Activated naive CD4-positive, alpha-beta T cell (primary cell): ENCODE measurements at places on chromosomes 2 and 18.

- no peak for DNase-seq
Measured at GRCh38 chr18:36181898-36182506, 5.3 kb upstream of the MOCOS start.

- DNase-seq: no peak
Measured at GRCh38 chr2:9573840-9574239, 18.2 kb upstream of the ADAM17 start.

DNA sequence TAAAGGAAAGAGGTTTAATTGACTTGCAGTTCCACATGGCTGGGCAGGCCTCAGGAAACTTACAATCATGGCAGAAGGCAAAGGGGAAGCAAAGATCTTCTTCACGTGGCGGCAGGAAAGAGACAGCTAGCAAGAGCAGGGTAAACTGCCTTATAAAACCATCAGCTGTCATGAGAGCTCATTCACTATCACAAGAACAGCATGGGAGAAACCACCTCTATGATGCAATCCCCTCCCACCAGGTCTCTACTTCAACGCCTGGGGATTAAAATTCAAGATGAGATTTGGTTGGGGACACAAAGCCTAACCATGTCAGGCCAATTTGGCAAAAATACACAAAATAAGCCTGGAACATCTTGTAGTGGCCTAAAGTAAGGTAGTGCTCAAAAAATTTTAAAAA, 152.6 kb downstream of the COL6A3 start:
- DNase-seq: no peak

DNA sequence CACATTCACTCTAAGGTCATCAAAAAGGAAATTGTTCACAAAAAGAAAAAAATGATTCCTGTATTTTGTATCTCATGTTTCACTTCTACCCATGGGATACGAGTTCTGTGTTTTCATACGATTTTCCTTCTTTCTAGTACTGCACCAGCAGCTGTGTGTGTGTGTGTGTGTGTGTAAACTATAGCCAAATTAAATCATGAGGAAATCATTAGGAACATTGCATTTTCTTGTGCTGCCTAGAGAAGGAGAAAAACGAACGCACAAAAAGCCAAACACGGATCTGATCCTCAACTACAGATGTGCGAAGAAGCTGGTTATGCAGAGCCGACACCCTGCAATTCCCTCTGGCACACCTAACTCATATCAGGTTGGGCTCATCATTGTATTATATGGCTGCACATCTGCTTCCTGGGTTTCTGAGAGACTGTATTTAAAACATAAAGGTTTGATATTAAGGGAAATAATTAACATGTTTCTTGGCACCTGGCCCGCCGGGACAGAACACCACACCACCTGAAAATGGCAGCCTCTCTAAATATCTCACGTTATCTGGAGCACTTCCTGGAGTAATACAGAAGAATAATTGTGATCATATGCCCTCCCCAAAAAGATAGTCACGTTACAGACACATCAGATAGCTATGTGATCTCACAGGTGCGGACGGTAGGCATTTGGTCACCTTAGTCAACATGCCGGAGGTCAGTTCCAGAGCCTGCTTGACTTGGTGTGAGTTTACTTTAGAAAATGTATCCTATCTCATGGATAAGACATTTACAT, 586.3 kb upstream of the SALL3 start:
- no peak for DNase-seq

DNA sequence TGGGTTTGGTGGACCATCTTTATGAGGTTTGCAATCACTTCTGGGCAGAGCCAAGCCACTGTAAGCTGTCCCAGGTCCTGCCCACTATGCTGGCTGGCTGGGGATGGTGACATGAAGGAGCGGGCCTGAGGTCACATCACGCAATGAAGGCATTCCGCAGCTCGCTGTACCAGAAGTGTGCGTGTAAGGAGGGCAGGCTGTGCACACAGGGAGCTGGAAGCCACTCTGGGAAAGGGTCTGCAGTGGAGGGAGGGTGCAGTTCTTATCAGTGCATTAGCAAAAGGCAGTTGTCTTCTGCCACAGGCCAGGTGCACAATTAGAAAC, 16.7 kb upstream of the OTOS start:
- DNase-seq: no peak

DNA sequence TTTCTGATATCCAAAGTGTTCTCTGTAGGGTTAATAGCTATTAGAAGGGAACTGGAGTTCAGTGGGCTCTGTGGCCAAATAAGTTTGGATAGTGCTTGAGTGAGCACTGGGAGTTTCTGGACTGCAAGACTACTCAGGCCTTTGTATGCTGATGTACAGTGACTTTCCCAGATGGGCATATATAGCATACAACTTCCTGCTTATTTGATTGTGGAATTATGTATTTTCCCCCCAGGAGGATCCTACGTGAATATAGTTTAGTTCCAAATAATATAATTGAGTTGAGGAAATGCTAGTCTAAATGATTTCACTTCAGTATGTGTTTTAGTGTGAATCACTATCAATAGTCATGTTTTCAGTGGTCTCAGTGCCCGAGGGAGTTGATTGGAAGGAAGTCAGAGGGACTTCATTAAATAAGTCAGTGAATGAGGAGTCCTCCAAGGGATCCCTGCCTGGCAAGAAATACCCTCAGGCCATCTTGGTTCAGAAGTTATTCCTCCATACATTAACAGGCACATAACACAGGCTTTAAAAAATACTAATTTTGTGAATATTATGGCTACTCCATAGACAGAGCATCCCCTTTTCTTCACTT, 251.4 kb downstream of the PRKCE start:
- no peak for DNase-seq

GRCh38 chr18:27778925-27779324, 398.0 kb downstream of the CDH2 start:
- no peak for DNase-seq

DNA sequence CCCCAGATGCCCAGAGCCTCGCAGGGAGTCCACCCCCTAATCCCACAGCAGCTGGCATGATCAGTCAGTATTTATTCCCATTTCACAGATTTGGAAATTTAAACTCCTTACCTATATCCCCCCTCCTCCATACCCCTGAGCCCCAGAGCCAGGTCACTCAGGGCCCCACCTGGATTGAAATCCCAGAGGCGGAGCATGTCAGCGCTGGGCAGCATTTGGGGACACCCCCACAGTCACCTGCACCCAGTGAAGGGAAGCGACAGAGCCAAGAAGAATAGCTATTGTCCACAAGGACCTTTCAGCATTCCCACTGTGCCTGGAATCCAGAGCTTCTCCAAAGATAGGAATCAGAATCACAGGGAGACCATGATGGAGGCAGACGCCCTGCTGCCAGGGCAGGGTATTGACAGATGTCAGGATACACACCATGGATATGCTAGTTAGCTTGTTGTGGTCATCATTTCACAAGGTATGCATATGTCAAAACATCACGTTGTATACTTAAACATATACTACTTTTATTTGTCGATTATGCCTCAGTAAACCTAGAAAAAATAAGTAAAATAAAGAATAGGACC, 968 bp upstream of the ASTL start:
- DNase-seq: no peak

DNA sequence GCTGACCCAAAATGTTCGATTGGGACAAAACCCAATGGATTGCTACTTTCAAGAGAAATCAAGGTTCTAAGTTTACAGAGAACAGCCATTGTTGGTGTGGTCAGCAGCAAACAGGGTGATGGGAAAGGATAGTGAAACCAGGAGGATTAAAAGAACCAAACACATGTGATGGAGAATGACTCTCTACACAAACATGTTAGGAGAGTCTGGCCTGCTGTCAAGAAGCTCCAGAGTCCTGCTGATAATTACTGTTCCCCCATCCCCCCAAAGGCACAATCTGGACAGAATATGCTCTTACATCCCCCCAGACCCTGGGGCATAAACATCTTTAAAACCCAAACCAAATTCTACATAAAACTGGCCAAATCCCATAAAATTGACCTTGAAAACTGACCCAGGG, 32.0 kb upstream of the ACYP2 start:
- DNase-seq: no peak

DNA sequence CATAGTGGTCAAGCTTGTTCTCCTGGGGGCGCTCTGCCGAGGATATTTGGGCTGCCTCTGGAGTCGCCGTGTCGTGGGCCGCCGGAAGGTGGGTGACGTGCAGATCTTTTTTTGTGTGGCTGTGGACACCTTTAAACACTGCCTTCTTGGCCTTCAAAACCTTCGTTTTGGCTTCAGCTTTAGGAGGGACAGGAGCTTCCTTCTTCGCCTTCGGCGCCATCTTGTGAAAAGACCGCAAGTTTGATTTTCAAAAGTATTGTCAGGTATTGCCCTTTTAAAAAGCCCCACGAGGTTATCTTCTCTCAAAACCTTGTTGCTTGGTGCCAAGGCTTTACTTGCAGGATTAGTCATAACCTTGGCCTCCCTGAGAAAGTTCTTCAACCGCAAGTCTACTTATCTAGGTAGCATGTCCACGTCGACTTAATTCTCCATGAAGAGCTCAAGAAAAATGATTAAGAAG, 20.8 kb downstream of the LAMA3 start:
- no peak for DNase-seq

DNA sequence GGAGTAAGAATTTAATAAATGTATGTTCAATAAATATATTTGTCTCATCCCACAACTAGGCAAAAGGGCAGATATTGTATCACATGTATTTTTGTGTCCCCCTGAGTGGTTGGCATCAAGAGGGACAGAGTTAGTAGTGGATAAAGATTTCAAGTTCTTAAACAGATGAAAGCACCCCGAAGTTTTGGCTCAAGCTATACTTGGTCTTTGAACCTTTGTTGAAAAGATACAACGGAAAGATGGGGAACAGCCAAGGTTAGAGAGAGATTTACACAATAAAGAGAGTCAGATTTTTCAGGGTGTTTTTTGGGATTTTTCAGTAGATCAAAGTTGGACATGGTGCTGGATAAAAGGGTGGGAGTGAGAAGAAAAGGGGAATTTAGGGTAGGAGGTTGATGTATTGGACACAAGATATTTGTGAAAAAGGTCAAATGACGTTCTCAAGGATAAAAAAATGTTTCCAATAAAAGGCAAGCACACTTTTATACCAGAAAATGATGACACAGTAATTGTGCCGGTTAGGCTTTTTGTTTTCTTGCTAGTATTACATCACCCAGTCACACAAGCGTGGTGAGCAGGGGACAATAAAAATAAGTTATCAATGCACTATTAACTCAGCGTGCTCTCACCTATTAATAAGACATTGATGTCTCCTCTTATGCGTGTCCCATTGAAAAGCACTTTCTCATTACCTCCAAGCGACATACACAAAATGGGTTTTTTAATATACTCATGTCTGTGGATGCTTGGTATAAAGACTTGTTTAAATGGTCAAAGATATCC, 59.5 kb downstream of the MEP1B start:
- DNase-seq: no peak

DNA sequence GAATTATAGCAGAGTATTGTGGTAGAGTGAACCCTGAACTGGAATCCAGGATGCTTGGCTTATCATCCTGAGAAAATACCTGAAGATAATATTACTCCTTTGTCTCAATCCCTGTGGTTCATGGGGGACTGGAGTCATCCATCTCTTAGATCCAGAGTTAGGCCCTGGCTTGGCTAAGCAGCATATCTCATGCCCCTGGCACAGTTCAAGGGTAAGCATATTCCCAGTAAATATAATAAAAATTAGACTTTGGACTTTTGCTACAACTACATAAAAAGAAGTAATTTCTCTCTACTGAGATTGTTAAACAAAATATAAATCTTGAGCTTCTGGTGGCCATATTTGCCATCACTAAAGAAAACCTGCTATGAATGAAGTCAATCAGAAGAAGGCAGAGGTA, 47.7 kb upstream of the STK39 start:
- DNase-seq: no peak

GRCh38 chr2:200482194-200482593, 27.7 kb downstream of the KCTD18 start:
- DNase-seq: no peak

- no peak for DNase-seq
Measured at GRCh38 chr2:72145289-72145657, 2.4 kb downstream of the CYP26B1 start.
